ENCODE measurements at places on chromosomes 7 and 10.

GRCh38 chr10:71432101-71432905 is 35.6 kb downstream of the CDH23 start:
- peak; percentile 6 for DNase-seq

GRCh38 chr7:99667179-99667578 is 12.6 kb downstream of the CYP3A5 start:
- DNase-seq: no peak

DNA sequence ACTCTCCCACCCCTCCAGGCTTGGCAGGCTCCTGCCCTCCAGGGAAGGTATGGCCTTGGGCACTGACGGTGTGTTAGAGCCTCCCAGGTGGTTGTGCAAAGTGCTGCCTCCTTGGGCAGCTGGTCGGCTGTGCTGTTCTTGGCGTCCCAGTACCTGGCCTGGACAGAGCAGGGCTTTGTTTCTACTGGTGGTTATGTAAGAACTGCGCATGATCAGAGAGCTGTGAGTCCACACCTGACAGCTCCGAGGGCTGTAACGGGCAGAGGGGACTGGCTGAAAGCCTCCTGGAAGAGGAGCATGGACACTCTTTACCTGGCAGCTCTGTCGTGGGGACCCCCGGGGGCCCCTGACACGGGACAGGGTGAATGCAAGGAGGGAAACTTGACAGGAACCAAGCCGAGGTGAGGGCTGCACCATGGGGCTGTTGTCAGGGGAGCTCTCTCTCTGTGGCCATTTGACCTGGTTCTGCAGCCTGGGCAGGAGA is 3.1 kb upstream of the SFRP5 start:
- DNase-seq: no peak

DNA sequence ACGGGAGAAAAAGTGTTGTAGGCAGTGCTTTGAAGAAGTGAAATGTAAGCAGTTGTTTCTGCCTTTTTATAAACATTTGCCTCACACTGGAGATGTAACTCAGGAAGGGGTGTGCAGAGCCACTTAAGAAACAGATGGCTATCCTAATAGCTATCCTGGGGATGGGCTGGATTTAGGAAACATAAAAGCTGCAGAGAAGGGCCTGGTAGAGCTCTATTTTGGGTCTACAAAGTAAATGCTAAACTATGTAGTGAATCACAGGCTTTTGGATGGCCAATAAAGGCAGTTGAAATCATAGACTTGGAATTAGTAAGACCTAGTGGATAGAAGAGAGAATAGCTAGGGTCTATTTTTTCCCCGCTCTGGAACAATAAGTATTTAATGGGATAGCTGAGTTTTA is 79.9 kb upstream of the AGR3 start:
- peak; percentile 37 for DNase-seq

- DNase-seq: no peak
Measured at GRCh38 chr7:158074896-158075632, 512.6 kb downstream of the PTPRN2 start.

DNA sequence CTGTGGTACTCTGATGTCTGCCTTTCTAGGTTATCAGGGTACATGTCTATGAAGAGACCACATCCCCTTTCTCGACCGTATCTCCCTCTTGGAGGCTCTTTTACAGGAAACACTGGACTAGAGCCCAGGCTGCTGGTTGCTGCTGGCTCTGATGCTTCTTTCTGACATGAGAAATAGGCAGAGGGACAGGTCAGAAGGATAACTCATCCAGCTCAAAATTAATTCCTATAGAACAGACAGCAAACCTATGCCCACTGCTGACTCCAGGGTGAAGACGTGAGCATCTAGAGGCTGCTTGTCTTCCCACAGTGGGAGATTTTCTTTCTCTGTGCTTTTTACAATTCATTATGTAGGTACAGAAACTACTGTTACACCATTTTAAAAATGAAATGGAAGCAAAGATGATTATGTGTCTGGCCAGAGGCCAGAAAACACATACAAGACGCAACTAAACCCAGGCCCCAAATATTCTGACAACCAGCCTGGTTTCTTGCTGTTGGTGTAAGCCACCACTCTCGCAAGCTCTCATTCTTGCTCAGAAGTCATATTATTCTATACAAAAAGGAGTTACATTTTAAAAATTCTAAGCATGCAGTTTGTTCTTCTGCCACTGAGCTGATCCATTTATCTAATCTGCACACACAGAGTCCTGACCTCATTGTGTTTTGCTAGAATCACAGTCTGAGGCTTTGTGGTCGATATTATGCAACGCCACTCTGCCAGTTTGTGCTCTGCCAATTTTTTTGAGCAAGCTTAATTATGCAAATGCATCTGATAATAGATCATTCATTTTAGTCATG is 424.3 kb downstream of the KIF20B start:
- peak; percentile 20 for DNase-seq

DNA sequence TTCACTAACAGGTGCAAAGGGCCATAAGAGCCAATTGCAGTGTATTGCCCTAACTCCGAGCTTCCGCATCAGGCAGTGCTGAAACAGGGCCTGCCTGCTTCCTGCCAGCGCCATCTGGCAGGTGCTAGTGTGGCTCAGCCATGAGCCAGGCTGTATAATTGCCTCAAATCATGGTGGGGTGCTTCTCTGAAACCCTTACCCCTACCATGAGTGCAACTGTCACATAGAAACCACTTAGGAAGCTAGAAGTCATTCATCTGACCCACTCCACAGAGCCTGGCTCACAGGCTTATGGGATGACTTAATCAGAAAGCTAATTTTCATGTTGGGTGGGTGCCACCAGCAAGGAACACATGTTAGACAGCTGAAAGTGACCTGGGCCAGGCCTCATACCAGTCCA is 133.3 kb upstream of the LAMB4 start:
- peak; percentile 47 for DNase-seq

- DNase-seq: no peak
Measured at GRCh38 chr10:118373786-118374185, 31.7 kb upstream of the FAM204A start.

DNA sequence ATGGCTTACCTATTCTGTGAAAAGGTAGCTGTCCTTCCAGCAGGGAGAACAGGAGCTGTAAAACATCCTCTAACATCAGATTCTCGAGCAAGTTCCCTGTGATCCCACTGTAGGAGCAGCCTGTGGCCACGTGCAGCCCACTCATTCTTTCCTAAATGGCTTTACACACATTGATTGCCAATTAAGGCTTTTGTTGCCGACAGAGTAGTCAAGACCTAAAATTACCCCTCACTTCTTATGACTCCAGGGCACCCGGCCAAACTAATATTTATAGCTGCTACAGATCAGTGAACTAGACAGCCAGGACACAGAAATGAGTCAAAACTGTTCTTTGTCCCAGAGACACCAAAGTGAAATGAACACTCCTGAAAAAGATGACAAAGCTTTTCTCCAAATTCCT is 832.1 kb downstream of the SORCS3 start:
- no peak for DNase-seq

DNA sequence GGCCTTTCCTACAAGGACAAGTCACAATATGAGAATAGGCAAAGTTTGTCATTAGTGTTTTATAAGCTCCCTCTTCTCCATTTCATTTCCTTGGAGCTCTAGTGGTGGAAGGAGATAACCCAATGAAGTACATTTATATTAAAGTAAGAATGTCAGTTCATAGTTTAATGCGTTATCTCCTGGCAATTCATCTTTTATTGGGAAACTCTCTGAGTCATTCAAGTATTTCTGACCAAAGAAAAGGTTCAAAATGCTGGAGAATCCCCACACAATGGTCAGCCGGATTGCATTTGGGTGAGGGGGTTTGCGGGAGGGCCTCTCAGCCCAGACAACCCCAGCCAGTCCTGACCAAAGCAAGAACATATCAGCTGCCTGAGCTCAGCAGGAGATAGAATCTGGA is 321.5 kb upstream of the NRP1 start:
- no peak for DNase-seq

DNA sequence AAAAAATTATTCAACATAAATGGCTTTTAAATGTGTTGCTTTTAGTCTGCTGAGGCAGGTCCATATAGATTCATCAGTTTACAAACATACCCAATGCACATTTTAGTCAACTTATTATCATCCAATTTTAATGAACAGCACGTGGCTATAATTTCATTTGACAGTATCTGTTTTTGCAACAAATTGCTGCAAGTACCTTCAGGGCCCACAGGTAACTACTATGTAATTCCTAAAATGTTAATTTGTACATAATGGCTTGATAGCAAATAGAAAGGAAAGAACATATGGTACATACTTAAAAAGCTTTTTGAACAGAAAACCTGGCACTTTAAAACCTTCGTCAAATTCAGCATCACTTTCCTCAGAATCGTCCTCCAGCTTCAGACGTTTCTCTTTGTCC is 33.3 kb downstream of the ERCC6 start:
- DNase-seq: no peak

DNA sequence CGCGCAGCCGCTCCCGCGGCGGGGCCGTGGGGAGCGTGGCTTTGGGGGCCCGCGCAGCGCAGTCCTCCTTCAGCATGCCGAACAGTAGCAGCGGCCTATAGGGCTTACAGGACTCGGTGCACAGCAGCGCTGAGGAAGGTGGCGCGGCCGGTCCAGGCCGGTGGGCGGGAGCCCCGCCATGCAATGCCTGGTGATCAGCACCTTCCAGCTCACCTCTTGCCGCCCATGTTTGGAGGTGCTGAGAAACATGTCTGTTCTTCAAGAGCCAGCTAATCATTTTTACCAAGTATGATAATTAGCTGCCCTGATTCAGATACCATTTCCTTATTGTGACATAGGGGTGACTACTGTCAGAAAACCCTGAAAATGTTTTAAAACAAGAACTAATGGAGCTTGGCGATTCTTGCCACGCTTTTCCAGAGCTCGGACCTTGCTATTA is 33.5 kb upstream of the SFTPD start:
- DNase-seq: no peak

GRCh38 chr7:78002021-78002420 is 203.4 kb downstream of the PHTF2 start:
- no peak for DNase-seq

GRCh38 chr7:130277763-130278643 is 11.3 kb downstream of the CPA2 start:
- DNase-seq: peak; percentile 84

DNA sequence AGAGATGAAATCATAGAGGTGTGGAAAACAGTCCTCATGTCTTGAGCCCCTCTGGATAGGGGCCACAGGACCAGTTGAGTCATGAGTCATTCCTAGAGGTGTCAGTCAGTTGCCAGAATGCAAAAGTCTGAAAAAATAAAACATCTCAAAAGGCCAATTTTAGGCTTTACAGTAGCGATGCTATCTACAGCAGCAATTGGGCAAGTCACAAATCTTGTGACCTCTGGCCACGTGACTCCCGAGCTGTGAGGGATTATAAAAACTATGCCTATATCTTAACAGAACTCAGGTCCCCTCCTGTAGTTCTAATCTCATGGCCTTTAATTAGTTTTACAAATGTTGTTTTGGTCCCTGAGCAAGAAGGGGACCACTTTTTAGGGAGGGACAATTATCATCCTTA is 15.6 kb upstream of the TAS2R41 start:
- no peak for DNase-seq

DNA sequence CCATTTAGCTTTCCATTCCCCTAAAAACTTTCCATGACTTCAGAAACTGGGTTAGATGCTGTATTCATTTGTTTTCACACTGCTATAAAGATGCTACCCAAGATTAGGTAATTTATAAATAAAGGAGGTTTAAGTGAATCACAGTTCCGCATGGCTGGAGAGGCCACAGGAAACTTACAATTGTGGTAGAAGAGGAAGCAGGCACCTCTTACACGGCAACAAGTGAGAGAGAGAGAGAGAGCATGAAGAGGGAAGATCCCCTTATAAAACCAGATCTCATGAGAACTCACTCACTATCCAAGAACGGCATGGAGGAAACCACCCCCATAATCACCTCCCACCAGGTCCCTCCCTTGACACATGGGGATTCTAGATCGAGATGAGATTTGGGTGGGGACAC is 336.8 kb downstream of the TFEC start:
- DNase-seq: no peak

- DNase-seq: no peak
Measured at GRCh38 chr10:30558411-30558810, 71.1 kb downstream of the LYZL2 start.

GRCh38 chr10:110074758-110075671 is 67.2 kb downstream of the ADD3 start:
- DNase-seq: peak; percentile 65

GRCh38 chr7:39158367-39158766 is 180.7 kb downstream of the POU6F2 start:
- DNase-seq: no peak

GRCh38 chr7:22672846-22673680 is 53.9 kb upstream of the IL6 start:
- no peak for DNase-seq

DNA sequence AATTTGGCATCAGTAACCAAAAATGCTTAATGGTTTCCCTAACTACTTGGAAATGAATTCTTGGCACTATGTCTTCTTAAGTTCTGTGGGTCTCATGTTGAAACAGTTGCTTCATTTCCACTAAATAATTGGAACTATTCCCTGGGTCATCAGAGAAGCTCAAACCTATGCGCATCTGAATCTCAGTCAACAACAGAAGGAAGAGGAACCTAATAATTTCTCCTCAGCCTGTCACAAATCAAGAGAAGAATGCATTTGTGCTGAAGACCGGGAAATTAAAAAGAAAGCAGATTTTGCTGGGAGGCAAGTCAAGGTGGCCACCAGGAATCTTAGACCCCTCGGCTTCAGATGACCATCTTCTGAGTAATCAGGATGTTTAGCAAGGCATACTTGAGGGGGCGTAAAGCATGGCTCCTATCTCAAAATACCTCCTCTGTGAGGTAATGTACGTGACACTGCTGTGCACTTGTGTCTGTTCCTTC is 41.4 kb downstream of the TOMM7 start:
- no peak for DNase-seq

DNA sequence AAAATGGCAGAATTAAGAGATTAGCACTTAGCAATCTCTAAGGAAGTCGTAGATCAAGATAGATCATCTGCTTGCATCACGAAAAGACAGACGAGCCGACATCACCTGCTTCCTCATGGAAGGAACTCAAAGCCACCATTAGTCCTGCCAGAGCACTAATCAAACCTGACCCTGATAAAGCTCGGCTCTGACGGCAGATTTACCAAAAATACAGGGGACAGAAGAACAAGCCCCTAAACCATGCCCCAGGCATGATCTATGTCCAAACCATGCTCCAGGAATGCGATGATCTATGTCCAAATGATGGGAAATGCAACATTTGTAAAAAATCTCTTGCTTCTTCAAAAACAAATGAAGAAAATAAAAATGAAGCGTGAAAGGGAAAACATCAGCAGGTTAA is 182.8 kb downstream of the TCERG1L start:
- DNase-seq: no peak
